ENCODE measurements at places on chromosomes 5 and 9. TPM values are rescaled to one million over a fixed set of nuclear protein-coding genes. Genes with fewer than 3 reads are reported as not detected.

GRCh38 chr5:56432321-56432720, 199.2 kb upstream of the ANKRD55 start:
- no peak for DNase-seq

GRCh38 chr5:10788358-10788757, 27.3 kb upstream of the DAP start:
- DNase-seq = no peak

DNA sequence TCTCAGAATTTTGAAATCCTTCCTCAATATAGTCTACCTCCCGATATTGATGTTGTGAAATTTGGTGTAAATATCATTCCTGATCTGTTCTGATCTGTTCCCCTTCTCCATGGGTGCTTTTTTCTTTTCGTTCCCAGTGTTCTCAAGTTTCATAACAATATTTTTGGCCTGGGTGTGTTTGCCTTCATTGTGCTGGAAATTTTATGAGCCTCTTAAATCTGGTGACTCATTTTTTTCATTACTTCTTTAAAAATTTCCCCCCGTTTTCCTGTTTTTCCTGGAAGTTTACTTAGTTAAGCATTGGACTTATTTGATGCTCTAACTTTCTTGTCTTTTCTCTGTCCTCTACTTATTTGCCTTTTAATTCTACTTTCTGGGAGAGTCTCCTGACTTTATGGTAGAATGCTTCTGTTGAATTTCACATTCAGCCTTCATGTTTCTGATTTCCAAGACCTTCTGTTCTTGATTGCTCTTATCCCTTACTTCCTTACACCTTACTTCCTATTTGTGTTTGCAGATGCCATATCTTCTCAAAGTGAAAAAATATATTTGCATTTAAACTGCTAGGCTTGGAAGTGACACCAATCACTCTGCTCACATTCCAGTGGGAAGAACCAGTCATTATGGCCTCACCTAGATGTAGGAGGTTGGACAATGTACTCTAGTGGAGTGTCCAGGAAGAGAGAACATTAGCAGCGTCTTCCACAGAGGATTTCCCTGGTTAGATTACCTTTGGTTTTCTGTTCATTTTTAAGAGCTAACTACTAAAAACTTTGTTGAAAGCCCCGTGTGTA, 441.9 kb downstream of the ARHGEF28 start:
- DNase-seq = no peak

DNA sequence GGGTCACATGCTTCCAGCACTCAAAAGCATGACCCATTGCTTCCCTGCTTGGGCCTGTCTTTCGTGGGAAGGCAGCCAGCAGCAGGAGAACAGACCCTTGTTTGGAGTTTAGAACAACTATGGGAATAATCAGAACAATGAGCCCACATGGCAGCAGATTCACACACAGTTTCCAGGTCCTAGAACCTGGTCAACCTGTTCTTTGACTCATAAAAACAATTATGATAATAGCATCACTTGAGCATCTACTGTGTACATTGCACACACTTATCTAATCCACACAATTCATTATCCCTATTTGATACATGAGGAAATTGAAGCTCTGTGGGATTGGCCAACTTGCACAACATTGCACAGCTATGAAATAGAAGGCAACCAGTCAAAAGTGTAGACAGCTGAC, 41.7 kb downstream of the KLF4 start:
- no peak for DNase-seq

DNA sequence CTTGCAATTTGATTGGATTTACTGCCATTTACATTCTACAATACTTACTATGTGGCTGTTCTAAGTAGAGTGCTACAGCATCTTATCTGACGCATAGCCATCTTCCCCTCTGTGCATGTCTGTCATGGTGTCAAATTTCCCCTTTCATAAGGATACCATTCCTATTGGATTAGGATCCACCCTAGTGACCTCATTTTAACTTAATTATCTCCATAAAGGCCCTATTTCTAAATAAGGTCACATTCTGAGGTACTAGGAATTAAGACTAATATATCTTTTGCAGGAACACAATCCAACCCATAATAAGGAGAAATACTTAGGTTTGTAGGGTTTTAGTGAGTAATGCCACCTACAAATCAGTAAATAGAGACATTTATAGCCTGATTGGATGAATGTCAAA, 268.0 kb downstream of the ADAMTSL1 start:
- DNase-seq = no peak

DNA sequence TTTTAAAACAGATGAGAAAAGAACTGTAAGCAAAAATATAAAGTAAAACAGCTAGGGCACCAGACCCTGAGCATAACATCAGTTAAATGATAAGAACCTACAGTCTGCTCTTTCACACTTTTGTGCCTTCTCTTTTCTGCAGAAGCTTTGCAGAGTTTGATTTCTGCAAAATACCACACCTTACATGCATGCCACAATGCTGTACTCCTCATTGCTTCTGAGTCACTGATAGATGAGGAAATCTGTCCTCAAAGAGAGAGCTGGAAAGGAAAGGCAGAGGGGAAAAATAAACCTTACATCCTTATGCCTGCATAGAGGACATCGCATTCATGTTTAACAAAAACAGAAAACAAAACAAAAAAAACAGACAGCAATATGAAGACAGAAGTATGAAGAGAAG, 142.9 kb downstream of the ATPSCKMT start:
- DNase-seq = no peak

DNA sequence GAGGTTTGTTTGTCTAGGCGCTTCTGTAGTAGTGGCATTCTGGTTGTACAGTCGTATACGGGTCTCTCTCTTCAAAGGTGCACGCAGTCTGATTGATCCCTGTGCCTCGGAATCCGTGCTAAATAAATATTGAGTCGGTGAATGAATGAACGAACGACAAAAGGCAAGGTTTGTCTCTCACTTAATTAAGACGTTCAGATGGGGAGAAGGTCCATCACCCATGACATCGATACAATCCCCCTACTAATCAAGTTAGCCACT, 500 bp upstream of the CREBRF start:
- DNase-seq = no peak

DNA sequence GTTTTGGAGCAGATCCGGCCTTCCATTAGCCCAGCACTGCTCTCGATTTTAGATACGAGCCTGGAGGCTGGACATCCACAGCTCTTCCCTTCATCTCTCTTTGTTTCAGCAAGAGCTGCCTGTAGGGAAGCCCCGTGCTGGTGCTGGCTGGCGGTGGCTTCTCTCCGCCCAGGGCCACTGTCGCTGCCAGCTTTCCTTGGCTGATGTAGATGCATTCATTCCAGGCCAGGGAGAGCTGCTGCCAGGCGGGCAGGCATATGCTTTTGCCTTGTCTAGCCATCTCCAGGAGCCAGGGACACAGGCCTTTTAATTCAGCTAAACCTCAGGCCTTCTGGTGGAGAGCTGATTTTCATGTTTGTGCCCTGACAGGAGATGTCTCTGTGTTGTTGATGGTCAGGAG, 409.3 kb upstream of the CLINT1 start:
- DNase-seq = no peak

- no peak for DNase-seq
These were observed 79.3 kb downstream of the CAMSAP1 start for GRCh38 chr9:135827866-135828580.

GRCh38 chr9:99459919-99460318, 237.8 kb downstream of the SEC61B start:
- no peak for DNase-seq

The PLPP7 gene
- total RNA-seq = 3.3 TPM

The LEAP2 gene
- 1.4 TPM for total RNA-seq

The ADAMTS6 gene
- 0.64 TPM for total RNA-seq

The F2RL2 gene
- total RNA-seq = 0.13 TPM

Measured in Panc1 (cell line).